Esophagus muscularis mucosa (tissue), 4 donors: ENCODE measurements at places on chromosomes 5 and 9. TPM values are rescaled to one million over a fixed set of nuclear protein-coding genes. Genes with fewer than 3 reads are reported as not detected.

DNA sequence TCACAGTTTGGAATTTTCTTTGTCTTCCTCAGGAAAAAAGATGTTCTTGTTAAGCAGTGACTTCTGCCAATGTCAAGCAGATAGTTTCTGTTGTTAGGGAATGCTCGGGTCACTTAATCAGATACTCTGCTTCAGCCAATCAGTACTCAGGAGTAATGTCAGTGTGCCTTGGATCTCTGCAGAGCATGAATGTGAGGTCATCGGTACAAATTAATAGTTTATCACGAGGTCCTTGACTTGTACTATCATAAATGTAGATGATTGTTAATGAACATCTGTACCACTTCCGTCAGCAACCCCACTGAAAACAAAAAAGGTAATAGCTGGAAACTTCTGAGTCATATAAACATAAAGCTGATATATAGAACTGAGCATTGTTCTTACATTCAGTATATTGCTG lies 73.6 kb downstream of the FBXL7 start:
- peak; percentile 60 for DNase-seq

- DNase-seq = no peak
These were observed 21.1 kb downstream of the FAM219A start for GRCh38 chr9:34437006-34437925.

- no peak for DNase-seq
These were observed 172.9 kb downstream of the GLIS3 start for GRCh38 chr9:4126996-4127395.

DNA sequence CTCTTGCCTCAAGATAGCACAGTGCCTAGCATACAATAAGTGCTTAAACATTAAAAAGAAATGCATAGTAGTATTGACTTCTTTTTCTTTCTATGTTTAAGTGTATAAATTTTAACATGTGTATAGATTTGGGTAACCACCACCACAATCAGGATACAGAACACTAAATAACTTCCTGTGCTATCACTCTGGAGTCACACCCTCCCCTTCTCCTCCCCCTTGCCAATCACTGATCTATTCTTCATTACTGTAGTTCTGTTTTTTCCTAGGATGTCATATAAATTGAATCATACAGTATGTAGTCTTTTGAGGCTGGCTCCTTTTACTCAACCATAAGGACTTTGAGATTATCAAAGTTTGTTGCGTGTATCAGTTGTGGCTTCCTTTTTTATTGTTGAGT lies 68.5 kb downstream of the OSTF1 start:
- no peak for DNase-seq

DNA sequence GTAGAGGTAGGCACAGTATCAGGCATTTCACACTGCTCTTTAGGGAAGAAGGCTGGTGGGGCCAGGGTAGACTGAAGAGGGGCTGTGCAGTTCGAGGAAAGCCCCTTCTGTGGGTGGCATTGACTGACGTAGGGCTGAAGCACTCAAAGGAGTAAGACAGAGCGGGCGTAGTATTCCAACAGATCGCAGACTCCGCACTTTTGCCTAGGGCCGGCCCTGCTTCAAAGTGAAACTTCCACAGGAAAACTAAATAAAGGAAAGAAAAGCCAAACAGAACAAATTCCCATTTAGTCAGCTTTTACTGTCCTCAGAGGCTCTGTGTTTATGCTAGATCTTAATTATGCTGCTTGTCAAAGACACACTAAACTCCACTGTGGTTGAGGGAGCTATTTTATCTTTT lies 493.0 kb upstream of the WWC1 start:
- no peak for DNase-seq

DNA sequence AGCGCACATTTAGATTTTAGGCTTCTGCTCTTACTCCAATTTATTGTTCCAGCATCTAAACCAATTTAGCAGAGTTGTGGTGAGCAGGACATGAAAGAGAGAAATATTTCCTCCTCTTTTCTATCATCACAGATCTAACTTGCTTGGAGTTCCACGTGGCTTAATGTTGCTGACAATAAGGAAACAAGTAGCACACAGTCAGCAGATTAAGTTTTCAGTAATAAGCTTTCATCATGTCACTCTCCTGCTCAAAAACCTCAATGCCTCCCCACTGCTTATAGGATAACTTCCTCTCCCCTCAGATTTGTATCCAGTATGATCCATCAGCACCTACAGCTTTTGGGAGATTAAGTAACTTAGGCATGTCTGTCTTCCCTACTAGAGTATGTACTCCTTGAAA lies 10.4 kb upstream of the SSBP2 start:
- DNase-seq = no peak

DNA sequence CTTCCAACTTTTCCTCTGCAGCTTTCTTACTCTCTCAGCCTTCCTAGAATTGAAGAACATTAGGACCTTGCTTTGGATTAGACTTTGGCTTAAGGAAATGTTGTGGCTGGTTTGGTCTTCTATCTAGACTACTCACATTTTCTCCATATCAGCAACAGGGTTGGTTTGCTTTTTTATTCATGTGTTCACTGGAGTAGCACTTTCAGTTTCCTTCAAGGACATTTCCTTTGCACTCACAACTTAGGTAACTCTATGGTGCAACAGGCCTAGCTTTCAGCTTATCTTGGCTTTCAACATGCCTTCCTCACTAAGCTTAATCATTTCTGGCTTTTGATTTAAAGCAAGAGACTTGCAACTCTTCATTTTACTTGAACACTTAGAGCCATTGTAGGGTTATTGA lies 153.1 kb downstream of the CCDC192 start:
- DNase-seq = no peak

GRCh38 chr5:123382252-123382651 lies 41.0 kb downstream of the CEP120 start:
- DNase-seq = no peak

- DNase-seq = no peak
These were observed 458.5 kb downstream of the RAB3C start for GRCh38 chr5:59041355-59041754.

The RBM22 gene
- 31.3 TPM for total RNA-seq

The CBY3 gene
- not detected for total RNA-seq

The SOX30 gene
- not detected for total RNA-seq

The LOX gene
- 15.2 TPM for total RNA-seq

The SUSD3 gene
- 1.2 TPM for total RNA-seq

The TRIP13 gene
- total RNA-seq = not detected

The AHRR gene
- 0.42 TPM for total RNA-seq
